Glomerular endothelial cell (primary cell): ENCODE measurements at places on chromosomes 3 and 15.
A peak's percentile ranks its signal among the peaks of the same experiment; 100 is the strongest.

DNA sequence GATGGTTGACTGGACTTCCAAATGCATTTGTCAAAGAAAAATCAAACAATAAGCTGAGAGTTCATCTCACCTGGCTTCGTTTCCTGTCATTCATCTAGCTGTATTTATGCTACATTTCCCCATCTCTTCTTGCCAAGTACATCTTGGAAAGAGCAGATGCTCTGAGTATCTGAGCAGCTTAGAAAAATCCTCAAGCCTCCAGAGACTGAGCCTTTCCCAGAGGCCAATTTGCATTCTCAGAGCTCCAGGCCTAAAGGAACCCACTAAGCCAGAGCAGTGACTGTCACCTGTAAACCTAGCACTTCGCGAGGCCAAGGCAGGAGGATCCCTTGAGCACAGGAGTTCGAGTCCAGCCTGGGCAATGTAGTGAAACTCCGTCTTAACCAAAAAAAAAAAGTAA is 100.5 kb downstream of the XXYLT1 start:
- no peak for DNase-seq

- DNase-seq: no peak
Measured at GRCh38 chr3:62585861-62586260, 212.5 kb upstream of the FEZF2 start.

- DNase-seq: no peak
Measured at GRCh38 chr15:64845831-64846595, 4.3 kb downstream of the PLEKHO2 start.

DNA sequence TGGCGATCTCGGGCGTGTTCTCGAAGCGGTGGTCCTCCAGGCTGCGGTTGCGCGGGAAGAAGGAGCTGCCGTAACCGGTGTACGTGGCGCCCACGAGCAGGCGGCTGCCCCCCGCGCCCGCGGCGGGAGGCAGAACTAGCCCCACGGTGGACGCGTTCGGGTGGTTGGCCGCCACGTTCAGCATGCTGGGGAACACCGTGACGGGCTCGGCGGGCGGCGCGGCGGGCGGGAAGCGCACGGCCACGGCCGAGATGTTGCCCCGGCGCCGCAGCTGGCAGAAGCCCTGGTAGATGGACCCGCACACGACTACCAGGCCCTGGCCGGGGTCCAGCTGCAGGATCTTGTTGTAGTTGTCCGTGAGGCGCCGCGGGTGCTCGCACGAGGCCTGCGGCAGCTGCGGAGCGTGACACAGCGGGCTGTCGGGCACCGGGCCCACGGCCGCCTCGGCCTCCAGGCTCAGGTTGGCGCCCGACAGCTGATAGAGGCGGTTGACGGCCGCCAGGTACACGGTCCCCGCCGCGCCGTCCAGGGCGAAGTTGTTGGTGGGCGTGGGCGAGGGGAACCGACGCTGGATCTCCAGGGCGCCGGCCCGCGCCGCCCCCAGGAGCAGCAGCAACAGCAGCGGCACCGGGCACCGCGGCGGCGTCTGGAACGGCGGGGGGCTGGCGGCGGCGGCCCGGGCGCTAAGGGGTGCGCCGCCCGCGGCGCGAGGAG is 397 bp downstream of the PLXND1 start:
- no peak for DNase-seq

DNA sequence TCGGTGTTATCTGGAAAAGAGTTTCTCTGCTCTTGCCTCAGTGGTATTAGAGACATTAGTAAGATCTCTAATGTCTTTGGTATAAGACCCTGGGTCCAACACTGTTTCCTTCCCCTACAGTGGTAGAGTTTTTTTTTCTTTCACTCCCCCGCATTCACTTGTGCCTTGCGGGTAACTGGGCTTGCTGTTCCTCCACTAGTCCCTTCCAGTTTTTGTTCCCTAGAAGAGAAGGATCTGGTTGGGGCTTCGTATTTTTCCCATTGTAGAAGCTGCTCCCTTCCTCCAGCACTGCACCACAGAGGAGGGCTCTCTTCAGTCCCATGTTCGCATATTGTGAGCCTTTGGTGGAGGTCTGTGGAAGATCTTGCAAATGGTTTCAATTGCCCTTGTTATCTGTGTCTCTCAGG is 13.7 kb downstream of the CTDSPL2 start:
- DNase-seq: no peak

- DNase-seq: peak; percentile 85
Measured at GRCh38 chr3:197487911-197488391, 67.8 kb downstream of the BDH1 start.

GRCh38 chr3:100702082-100702979 is 7.0 kb upstream of the TFG start:
- no peak for DNase-seq

DNA sequence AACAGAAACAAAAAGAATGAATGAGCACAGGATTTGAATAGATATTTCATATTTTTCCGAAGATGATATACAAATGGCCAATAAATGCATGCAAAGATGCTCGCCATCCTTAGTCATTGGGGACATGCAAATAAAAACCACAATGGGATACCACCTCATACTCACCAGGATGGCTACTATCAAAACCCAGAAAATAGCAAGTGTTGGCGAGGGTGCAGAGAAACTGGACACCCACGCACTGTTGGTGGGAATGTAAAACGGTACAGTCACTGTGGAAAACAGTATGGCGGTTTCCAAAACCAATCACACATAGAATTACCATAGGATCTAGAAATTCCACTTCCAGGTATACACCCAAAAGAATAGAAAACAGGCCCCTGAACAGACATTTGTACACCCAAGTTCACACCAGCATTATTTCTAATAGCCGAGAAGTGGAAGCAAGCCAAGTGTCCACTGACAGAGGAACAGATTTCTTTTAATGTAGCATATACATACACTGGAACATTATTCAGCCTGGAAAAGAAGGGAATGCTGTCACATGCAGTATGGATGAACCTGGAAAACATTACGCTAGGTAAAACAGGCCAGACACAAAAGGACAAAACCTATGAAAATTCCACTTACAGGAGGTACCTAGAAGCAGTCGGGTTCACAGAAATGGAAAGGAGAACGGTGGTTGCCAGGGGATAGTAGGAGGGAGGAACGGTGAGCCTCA is 3.6 kb downstream of the RNF168 start:
- no peak for DNase-seq

DNA sequence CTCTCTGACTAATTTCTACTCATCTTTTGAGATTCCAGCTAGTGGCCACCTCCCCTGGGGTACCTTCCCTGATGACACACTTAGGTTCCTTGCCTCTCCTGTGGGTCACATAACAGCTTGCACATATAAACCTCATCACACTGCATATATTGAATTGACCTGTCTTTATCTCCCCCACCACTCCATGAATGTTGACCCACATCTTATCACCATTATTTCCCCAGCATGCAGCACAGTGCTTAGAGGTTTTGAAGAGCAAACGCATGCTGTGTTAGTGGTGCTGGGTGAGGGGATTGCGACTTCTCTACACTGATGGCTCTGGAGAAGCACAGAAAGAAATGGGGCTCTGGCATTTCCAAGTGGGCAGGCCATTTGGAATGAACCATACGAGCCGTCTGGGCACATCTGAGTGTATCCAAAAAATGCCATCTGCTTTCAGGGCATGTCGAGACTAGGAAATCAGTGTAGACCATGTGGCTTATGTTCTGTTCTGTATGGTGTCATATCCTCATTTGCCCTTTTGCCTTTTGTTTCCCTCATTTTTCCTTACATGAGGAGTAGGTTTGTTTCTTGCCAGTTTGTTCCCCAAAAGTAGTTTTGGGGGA is 333.2 kb upstream of the TRIM42 start:
- DNase-seq: no peak

DNA sequence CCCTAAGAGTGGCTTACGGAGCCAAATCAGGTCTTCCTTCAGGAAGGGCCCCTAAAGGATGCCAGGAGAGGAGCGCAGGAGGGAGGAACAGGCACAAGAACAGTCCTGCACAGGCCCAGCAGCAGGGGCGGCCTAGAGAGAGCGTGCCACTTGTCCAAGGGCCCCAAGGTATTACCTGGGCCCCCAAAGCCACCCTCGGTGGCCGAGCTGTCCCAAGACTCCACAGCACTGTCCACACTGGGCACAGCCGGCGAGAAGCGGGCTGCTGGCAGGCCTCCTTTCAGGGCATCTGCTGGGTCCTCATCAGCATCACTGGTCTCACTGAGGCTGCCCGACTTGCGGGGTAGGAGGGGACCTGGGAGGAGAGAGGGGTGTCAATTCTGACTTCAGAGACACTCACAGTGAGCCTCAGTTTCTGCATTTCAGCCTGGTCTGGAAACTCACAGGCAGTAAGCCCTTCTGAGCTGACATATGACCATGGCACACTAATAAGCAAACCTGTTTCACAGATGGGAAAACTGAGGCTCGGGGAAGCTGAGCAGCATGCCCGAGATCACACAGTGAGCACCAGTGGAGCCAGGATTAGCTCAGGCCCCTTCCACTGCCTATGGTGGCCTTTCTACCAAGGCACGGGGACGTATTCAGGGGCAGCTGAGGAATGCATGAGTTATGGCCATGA is 33.4 kb downstream of the GRIP2 start:
- DNase-seq: no peak

GRCh38 chr3:153734777-153735551 is 386.2 kb upstream of the ARHGEF26 start:
- DNase-seq: no peak

- no peak for DNase-seq
Measured at GRCh38 chr3:64225695-64226499, 631 bp upstream of the PRICKLE2 start.

DNA sequence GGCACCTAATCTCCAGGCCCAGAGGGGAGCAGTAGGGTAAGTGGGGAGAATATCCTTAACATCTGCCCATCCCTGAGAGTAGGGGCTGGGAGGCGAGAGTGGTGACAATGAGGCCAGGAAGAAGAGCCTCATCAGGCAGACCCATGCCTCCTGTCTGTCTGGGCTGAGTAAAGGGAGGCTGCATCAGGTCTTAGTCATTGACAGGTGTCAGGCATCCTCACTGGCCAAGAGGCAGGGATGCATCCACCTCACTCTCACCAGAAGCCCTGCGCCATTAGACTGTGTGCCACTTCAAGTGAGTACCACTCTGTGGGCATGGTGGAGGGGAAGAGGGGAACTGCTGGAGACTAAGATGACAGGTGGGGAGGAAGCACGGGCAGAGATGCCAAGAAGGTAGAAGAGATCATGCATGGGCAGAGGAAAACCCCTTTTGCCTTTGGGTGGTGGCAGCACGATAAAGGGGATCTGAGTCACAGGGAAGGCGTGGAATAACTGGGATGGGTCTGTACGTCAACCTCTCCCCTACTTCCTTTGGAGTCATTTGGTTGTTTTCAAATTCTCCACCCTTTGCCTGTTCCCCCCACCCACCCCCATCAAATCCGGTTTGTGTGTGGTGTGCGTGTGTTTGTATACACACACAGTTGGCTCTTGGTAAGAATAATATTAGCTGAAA is 14.1 kb downstream of the ANAPC13 start:
- DNase-seq: no peak

GRCh38 chr3:105836533-105836932 is 32.3 kb downstream of the CBLB start:
- no peak for DNase-seq

- DNase-seq: no peak
Measured at GRCh38 chr15:68512052-68512451, 66.7 kb upstream of the CORO2B start.

DNA sequence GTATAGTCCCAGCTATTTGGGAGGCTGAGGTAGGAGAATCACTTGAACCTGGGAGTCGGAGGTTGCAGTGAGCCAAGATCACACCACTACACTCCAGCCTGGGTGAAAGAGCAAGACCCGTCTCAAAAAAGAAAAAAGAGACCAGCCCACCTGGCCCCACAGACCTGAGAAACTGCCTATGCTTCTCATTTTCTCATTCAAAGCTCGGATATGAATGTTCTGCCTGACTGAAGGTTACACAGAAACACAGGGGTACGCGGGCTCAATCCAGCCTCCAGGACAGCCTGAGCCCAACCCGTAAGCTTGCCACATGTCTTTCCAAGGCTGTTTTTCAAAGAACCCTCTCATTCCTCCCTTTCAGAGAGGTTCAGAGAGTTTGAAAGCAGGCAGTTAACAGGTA is 9.7 kb upstream of the LRRC15 start:
- no peak for DNase-seq

GRCh38 chr15:90259524-90259923 is 5.9 kb upstream of the NGRN start:
- DNase-seq: no peak

DNA sequence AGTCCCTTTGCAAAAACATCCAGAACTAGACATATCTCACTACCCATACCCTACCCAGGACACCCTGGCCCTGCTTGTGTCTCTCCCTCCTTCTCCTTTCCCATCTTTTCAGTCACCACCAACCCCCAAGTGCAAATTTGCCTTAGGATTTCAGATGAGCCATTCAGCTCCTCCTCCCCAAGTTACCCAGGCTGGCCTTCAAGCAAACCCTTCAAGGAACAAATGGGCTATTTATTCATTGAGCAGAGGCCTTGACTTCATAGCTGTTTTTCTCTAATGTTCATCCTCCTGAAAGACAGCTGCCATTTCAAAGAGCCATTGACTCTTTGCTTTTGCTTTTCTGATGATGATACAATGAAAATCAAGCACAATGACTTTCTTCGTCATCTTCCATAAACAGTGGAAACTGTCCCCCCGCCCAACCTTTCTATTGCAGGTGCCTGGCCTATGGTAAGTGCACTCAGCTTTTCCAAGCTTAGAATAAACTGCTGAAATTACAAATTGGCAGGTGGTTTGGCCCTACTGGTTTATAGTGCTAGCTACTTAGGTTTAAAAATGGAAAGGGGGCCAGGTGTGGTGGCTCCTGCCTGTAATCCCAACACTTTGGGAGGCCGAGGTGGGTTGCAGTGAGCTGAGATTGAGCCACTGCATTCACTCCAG is 26.1 kb upstream of the KLHL6 start:
- DNase-seq: no peak

DNA sequence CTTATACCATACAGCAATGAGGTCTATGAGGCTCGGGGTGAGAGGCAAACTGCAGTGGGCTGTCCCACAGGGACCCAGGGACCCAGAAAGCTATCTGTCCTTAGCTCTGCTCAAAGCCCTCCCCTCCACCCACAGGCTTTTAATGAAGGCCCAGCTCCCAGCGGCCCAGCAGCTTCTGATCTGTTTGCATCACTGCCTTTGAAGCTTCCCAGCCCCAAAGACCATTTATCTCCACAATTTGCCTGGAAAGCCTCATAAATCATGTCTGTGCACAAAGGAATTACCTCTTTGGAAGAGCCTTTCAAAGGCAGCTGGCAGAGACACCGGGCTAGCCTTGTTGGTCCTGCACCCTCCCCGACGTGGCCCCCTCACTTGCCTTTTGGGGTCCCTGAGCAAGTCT is 123.9 kb downstream of the RAB11A start:
- no peak for DNase-seq

GRCh38 chr3:169455472-169455871 is 208.0 kb downstream of the MECOM start:
- no peak for DNase-seq

- DNase-seq: peak; percentile 61
Measured at GRCh38 chr3:142501004-142501926, 53.4 kb upstream of the XRN1 start.
